ENCODE measurements at places on chromosomes 16 and 17.

DNA sequence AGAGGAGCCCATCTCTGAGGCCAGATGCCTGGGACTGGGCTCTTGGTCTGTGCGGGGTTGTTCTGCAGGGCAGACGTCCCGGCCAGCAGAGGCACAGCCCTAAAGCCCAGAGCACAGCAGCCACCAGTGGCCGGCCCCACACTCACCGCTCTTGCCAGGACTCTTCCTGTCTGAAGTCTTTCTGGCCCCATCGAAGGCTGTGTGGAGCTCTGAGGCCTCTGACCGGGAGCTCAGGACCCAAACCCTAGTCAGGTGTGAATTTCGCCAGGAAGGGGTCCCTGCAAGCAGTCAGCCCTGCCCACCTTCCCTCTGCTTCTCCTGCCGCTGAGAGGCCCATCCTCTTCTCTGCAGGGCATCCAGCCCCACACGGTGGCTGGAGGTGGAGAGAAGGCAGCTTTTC, 10.7 kb downstream of the ACSF3 start:
- no peak for DNase-seq

DNA sequence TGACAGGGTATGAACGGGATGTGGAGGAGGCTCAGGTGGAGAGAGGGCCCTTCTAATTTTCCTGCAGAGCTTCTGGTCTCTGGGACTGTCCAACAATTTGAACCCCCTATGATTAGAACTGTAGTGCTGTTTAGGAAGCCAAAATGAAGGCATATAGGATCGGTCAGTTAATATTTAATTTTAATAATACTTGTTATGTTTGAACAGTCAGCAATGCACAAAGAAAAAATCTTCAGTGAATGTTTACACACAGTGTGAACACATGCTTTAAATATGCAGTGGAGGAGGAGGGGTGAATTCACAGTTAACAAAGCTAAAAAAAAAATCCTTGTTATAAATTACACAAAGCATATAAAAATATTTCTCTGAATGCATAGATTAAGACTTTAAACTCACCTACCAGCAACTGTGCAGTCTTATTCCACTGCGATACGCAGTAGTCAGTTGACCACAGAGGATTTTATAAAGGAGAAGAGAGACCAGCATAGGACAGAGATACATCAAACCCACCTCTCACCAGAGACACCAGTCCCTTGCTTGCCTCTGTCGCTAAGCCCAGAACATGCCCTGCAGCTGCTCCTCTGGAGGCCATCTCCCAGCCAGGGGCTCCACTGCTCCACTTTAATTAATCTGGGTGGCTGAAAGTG, 14.6 kb downstream of the ANKRD40 start:
- DNase-seq, result no peak

- DNase-seq, result no peak
Observed at GRCh38 chr16:67391424-67392300, 1.6 kb downstream of the TPPP3 start.

GRCh38 chr17:32275060-32276042, 9.7 kb downstream of the RHBDL3 start:
- DNase-seq, result peak; percentile 63

DNA sequence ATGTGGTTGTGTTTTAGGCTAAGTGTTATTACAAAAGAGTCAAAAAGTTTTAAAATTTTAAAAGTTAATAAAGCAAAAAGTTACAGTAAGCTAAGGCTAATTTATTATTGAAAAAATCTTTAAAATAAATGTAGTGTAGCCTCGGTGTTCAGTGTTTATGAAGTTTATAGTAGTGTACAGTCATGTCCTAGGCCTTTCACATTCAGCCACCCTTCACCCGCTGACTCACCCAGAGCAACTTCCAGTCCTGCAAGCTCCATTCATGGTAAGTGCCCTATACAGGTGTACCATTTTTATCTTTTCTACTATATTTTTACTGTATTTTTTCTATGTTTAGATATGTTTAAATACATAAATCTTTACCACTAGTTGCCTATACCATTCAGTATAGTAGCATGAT, 98.5 kb upstream of the RPRML start:
- no peak for DNase-seq

- no peak for DNase-seq
Observed at GRCh38 chr17:66411520-66411919, 109.1 kb downstream of the PRKCA start.

- DNase-seq, result no peak
Observed at GRCh38 chr16:66035096-66035495, 331.4 kb upstream of the CDH5 start.

DNA sequence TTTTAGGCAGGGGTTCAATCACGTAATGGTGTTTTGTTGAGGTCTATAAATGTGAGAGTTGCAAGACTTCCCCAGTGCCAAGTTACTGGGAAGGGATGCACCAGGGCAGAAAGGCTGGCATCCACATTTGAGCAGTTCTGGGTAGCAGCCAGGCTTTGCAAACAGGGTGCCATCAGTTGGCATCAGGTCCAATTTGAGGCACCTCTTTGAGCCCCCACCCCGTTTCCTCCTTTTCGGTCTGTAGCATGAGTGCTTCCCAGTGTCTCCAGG, 142.6 kb upstream of the CACNG5 start:
- no peak for DNase-seq

- no peak for DNase-seq
Observed at GRCh38 chr17:49244839-49245238, 14.3 kb upstream of the PHOSPHO1 start.

DNA sequence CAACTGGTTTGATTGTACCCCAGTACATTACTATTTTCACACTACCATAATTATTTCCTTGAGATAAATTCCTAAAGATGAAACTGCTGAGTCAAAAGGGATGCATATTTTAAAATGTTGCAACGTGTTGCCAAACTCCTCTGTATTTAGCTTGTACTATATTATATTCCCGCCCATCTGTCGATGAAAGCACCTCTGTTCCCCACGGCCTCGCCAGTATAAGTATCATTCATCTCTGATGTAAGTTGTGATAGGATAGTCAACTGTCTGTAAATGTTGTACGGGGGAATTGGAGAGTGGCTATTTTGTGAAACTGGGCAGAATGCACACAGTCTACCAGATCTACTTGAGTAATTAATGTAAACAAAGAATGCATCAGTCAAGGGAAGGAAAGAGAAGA, 47.7 kb upstream of the TNRC6A start:
- no peak for DNase-seq

- peak; percentile 85 for DNase-seq
Observed at GRCh38 chr16:47037746-47038458, 64.4 kb upstream of the DNAJA2 start.

- DNase-seq, result no peak
Observed at GRCh38 chr16:12406926-12407690, 396.6 kb downstream of the CPPED1 start.

DNA sequence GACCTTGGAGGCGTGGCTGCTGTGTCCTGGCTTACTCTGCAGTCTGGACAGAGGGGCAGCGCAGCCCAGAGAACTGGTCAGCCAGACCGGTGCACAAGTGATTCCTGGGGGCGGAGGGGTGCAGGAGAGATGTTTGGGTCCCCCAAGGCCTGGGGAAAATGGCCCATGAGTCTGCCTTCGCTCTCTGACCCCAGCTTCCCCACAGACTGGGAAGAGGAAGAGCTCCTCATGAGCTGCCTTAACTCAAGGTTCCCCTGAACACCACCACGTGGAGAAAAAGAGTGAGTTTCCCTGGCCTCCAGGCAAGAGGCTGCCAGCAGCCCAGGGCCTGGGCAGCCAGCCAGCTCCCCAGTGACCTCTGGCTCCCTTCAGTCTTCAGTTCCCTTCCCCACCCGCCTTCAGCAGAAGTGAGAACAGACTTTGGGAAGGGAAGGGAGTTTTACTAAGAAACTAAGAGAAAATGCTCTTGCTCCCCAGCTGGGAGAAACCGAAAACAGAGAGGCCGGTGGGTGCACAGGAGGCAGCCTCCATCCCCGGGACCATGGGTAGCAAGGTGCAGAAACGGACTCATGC, 2.0 kb upstream of the C17orf99 start:
- DNase-seq, result no peak

- no peak for DNase-seq
Observed at GRCh38 chr17:56665864-56666263, 72.4 kb downstream of the NOG start.

DNA sequence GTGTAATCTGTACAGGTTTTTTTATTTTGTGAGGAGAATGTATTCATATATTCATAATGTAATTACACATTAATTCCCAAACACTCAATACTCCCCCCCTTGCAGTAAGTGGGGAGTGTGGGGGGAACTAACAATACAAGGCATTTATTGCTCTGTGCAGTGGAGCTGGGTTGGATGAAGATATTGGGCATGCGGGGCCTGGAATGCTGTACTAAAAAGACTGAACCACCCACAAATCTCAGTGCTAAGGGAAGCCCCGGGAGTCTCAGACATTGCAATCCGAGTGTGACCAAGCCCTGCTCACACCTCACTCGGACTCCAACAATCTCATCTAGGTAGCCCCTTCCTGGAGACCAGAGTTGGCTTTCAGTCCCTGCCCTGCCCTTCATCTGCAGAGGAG, 6.0 kb downstream of the PLLP start:
- DNase-seq, result no peak

GRCh38 chr17:75827308-75828075, 16.7 kb downstream of the UNC13D start:
- peak; percentile 66 for DNase-seq

GRCh38 chr17:17849845-17850373, 13.1 kb upstream of the SREBF1 start:
- DNase-seq, result peak; percentile 81

DNA sequence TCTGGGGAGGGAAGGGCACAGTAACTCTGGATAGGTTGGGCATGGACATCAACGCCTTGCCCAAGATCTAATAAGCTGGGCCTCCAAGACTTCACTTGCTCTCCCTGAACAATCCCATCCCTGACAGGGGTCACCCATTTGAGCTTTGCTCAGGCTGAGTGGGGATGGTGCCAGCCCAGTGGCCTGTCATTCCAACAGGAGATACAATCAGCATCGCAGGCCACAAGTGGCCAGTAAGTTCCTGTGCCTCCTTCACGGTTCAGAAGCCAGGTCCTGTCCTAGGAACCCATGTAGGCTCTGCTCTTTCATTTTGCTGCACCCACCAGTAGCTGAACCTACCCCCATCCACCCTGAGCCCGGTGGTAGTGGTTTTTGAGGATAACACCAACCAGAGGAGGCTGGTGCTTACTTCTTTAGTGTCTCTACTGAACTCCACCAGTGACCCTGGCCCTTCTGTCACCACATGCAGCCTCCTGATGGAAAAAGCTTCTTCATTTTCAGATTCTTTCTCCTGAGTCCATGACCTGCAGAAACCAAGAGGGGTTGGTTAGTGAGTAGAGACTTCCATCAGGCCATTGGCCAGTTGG, 14.9 kb downstream of the PLEKHG4 start:
- no peak for DNase-seq

GRCh38 chr17:74953134-74953687, 17.5 kb downstream of the OTOP3 start:
- DNase-seq, result no peak

- DNase-seq, result no peak
Observed at GRCh38 chr16:17414421-17414820, 56.3 kb downstream of the XYLT1 start.

- DNase-seq, result no peak
Observed at GRCh38 chr17:14901376-14901775, 363.8 kb downstream of the PMP22 start.

- DNase-seq, result no peak
Observed at GRCh38 chr17:4165301-4166010, 22.5 kb downstream of the CYB5D2 start.

GRCh38 chr17:10608244-10608643, 48.9 kb downstream of the MYH3 start:
- DNase-seq, result no peak

GRCh38 chr16:50692999-50693781, at the start of gene NOD2:
Gene NOD2 (plus strand): TSS chr16:50693606. CDS start chr16:50699496, 5,890 bp downstream.
- DNase-seq, result peak; percentile 31

DNA sequence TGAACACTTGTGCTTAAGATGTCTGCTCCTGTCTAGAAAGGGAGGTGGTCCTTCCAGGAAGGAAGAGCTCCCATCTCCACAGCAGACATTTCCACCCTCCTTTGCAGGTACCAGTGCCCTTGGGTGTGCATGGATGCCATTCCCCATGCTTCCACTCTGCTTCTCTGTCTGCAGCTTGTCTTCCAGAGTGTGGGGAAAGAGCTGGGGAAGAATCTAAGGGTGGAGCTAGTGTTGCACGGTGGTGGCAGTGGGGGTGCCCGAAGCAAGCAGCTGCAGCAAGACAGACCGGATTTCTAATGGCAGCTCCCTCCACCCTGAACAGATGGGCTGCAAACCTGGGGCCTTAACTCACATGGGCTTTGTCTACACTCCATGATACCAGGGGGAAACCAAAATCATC, 22.6 kb upstream of the HOXB13 start:
- DNase-seq, result no peak

DNA sequence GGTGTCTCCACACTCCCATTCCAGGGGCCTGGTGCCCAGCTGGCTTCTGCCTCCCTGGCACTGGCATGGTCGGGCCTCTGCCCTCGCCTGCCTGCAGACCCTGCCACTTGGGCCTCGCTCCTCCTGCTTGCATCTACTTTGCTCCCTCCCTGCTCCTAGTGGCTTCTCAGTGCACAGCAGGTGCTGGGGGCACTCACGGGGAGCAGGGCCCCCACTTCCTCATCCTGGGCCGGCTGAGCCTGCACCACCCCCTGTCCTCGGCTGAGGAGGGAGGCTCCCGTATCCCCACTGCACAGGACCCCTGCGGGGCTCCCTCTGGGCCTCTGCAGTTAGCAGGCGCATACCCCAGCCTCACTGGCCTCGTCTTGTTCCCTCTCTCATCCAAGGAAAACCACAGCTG, 35.2 kb downstream of the CIBAR2 start:
- no peak for DNase-seq

- no peak for DNase-seq
Observed at GRCh38 chr16:2191446-2191706, 5.0 kb downstream of the CASKIN1 start.

DNA sequence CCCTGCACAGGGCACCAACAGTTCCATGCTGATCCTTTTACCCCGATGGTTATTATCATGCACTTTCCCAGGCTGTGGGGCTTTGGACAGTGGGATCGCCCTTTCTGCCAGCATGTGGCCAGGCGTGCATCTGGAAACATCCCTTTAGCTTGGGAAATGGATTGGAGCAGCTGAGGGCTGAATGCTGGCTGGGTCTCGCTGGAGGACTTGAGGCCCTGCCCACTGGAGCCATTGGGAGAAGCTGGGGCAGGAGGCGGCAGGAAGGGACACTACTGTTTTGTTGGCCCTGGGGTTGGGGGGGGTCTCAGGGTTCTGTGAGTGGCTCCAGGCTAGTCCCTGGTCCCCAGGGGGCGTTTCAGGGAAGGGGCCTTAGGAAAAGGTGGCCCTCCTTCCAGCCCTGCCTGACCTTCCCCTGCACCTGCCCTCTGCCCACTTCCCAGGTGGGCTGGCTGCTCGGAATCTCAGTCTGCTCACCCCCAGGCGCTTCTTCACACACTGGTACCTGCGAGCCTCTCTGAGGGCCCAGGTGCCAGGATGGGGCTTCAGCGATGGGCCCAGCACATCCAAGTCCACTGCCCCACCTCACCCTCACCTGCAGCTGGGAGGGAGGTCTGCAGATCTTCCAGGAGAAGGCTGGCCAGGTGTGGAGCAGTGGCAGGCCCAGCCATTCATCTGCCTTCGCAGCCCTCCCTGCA, 1.6 kb upstream of the ADGRG3 start:
- DNase-seq, result no peak

DNA sequence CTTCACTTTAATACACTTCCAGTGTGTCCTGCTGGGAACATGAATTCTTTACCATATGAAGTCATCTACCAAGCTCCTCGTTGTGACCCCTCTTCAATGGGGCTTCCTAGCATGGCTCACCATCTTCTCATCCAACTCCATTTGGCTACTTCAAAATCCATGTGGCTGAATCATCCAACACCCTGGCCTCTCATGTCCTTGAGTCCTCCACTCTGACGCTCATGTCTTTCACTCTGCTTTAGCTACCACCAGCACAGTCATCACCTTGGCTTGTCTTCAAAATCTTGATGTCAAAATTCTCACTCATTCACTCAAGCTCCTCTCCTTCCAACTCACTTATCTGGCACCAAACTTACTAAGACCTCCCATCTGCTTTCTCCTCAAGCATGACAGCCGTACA, 35.8 kb downstream of the AMFR start:
- no peak for DNase-seq
